HFF-Myc (cell line): ENCODE measurements at places on chromosomes 3 and 15.
A peak's percentile ranks its signal among the peaks of the same experiment; 100 is the strongest.

GRCh38 chr15:75007216-75007615, 11.9 kb downstream of the SCAMP5 start:
- DNase-seq: no peak

GRCh38 chr15:29678504-29679034, 143.7 kb downstream of the TJP1 start:
- DNase-seq: no peak

DNA sequence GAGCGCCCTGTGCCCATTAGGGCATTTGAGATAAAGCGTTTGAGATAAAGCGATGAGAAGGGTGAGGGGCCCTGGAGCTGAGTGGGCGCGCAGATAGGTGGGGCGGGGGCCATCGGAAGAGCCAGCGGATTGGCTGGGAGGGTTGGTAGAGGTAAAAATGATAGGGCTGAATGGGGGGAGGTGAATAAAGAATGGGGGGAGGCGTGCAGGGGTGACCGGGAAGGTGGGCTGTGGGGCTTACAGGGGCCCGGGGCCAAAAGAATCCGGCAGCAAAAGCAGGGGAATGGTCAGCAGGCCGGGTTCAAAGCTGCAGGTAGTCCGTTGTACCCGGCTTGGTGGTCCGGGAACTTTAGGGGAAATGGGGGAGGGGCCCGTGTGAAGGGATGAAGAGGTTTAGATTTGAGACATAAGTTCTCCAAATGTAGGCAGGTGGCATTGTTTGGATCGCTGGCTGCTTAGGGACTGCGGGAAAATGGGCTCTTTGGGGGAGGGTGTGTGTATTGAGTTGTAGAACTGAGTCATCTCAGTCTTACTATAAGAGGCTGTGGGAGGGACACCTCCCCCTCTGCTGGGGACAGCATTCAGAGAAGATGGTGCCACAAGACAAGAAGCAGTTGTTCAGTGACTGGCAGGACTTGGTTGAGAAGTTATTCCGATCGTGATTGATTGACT, 610 bp downstream of the ARID3B start:
- no peak for DNase-seq

GRCh38 chr3:172107403-172107802, 68.0 kb downstream of the FNDC3B start:
- DNase-seq: no peak

DNA sequence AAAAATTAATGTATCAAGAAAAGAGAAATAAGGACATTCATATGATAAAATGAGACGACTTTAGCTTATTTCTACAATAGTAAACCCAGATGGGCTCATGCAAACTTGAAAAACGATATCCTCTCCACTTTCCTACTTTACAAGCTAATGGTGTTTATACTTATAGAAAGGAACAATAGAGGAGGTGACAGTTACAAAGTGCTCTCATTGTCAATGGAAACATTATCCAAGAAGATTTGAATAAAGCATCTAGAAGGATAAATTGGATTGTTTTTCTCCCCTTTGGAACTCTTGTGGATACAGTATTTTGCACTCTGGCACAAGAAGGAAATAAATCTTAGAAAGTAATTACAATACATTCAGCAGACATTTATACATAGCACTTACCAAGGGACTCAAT, 20.2 kb upstream of the CCDC66 start:
- DNase-seq: no peak

DNA sequence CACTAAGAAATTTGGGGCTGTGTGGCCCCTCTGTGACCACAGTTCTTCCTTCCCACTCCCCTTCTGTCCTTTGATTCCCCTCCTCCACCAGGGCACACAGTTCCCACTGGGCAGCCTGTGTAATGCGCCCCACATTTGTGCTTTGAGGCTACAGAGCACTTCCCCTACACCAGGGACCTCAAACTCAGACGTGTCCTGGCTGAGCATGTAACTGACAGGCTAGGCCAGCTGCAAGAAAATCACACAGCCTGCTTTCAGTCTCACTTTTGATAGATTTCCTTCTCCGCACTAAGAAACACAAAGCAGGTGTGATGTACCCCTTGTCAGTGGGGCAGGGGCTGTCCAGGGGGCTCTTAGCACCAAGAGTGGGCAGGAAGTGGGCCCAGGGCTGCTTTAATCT, 29.6 kb downstream of the PRKCD start:
- DNase-seq: no peak

- no peak for DNase-seq
Observed at GRCh38 chr3:135803028-135803692, 162.4 kb upstream of the PPP2R3A start.

- DNase-seq: no peak
Observed at GRCh38 chr3:39808467-39809180, 785 bp upstream of the MYRIP start.

DNA sequence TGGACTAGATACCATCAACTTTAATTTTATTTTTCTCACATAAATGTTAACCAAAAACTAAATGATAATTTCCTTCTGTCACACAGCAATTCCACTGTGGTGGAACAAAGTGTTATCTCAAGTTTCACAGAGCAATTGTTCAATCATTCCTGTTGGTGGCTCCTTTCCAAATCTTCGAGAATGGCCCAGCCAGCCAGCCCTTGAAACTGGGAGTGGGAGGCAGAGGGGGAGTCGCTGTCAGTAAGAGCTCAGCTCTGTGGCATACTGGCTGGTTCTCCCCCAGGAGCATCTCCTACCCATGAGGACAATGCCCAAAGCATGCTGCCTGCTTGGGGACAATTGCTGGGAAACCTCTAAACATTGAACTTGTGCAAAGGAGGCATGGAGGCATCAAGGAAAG, 47.7 kb downstream of the MECOM start:
- no peak for DNase-seq

GRCh38 chr3:43998836-43999727, 242.6 kb upstream of the TOPAZ1 start:
- no peak for DNase-seq

DNA sequence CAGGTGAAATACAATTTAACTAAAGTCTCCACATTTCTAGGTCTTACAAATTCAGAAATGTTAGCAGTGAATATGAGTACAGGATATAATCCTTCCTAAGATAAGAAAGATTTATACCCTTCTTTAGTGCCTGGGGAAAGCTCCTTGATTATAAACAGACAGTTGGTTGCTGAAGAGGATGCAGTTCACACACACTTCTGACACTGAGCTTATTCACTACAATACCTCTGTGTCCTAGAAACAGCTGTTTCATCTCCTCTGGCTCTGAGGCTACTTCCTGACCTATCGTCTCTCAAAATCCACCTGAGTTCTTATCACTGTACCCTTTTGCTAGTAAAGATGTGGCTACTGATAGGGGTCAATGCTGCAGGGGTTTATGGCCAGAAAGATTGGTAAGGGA, 57.1 kb downstream of the TP63 start:
- DNase-seq: no peak

GRCh38 chr15:93418566-93418965, 329.6 kb upstream of the RGMA start:
- DNase-seq: no peak

- no peak for DNase-seq
Observed at GRCh38 chr15:61517776-61518175, 288.7 kb upstream of the RORA start.

DNA sequence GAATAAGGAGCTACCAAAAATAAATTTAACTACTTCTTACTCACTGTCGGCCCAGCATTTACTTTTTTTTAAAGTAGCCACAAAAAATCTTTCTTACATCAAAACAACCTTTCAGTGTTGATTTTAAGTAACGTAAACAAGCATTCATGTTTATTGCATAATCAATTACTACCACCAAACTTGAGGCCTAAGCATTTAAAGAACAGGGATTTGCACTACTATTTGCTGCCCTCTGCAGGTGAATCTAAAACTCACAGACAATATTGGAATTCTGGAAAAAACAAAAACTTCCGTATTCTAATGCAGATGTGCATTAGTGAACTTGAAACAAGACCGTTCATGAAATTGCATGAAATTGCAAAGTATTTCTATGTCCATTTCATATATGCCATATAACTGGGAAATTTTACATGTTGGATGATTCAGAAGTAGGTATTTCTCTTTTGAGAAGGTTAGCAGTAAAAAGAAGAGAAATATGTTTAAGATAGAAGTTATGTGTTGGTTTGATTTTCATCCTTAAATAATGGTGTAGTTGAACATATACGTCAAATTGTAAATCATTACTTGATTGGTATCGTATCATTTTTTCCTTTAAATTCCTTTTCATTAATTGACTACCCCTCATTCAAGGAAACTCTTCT, 55.6 kb downstream of the CGGBP1 start:
- peak; percentile 25 for DNase-seq

DNA sequence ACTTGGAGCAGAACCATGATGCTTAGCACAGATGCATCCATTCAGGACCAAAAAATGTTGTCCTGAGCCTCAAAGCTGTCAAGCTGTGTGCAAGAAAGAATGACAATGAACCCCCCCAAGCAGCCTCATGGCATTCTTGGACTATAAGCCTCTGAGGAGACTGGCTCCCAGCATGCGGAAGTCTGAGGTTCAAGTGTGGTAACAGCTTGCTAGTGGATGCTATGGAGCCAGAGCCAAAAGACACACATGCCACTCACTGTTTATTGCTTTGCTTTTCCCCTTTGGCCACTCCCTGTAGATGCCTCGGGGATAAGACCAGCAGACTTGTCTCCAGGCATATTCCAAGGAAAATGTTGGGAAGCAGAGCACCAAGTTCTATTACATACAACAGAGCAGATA, 38.2 kb upstream of the SNRK start:
- no peak for DNase-seq

DNA sequence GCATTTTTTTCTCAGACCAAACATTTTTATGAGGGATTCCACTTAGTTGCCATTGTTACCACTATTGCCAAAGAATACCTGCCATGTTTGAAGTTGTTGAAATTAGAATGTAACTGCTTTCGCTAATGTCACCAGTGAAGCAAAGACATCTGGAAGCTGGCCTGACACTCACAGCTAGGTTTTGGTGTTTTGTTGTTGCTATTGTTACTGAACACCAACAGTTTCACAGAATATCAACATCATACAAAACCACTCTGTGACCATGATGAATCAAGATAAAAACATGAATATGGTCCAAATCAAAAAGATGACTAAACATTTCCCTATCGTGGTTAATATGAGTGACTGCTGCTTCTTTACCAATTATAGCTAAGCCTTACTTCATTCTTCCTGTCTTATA, 6.9 kb upstream of the CFAP20DC start:
- no peak for DNase-seq

DNA sequence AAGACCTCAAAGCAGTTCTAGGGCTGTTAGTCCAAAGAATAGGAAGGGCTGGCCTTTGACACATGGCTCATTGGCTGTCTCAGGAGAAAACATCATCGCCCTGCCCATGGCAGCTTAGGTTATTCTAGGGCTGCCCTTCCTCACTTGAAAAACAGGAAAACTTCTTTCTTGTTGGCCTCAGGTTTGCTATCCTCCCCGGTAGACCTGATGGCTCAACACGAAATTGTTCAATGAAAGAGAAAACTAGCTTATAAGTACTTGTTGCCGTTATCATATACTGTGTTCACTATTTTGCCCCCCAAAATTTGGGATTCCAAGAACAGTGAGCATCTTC, 602 bp upstream of the SLTM start:
- no peak for DNase-seq

DNA sequence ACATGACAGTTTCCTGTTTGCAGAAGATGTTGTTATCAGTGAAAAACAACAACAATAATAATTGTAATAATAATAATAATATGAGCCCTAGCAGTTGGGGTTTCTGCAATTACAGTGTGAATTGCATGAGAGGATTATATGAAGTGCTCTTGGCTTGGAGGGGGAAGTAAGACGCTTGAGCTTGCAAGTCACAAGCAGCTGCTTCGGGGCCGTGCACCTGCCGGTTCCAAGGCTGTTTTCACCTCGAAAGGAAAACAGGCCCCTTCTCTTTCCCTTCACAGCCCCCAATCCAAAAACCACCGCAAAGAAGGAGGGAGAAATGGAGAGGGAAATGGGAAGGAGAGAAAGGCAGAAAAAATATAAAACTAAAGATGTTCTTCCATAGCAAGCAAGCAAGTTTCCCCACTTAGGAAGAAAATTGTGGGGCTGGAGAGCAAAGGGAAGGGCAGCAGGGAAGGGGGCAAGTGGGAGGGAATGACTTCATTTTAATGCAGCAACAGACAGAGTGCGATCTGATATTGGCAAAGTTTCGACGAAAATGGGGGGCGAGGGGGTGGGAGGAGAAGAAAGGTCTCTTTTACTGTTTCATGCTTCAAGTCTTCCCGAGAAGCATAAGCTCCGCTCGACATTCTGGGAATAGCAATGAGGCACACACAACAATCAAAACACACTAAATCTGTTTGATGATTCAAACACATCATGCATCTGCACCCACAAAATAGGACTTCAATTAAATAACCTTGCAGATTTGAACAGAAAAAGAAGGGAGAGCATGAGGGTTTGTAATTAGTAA, 284.2 kb upstream of the ATP11B start:
- no peak for DNase-seq

DNA sequence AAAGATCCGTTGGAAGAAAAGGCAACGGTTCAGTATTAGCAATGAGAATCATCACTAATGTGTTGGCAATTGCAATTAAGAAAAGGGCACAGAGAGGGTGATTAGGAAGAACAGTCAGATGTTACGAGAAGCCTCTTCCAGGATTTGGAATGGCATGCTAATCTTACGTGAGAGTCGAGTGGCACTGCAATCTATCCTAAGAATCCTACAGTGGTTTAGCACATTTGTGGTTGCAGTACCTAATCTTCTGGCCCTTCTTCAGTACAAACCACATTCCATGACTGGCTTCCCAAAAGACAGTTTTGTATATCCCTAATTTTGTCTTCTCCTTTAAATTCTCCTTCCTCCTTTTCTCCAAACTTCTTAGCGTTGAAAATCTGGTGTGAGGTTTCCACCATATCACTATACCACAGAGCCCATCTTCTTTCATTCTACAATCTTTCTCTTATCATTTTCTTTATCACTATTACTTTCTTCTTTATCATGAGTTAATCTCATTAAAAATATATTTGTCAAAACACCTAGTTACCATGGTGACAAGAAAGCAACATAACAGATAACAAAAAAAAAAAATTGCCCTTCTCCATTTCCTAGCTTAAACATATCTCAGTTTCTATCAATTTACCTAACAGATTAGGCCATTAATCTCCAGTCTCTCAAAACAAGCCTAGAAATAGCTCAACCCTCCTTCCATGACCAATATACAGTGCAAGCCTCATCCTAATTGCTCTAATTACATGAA, 60.1 kb downstream of the IGSF11 start:
- no peak for DNase-seq

- no peak for DNase-seq
Observed at GRCh38 chr15:49060710-49061495, 14.7 kb upstream of the SECISBP2L start.

DNA sequence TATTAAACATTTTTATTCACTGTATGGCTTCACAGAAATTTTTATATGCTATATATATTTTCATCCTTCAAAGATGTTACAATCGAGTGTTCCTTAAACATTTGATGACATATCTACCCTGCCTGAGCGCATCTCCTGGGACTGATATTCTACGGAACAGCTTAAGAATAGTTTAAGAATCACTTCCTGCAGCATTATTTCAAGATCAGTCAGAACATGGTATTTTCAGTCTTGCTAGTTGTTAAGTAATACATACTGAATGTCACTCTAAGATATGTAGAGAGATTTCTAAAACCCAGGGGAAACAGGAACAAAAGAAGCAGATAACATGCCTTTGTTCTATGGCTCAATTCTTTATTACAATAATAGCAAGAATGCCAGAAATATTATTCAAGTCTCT, 8.7 kb downstream of the COL8A1 start:
- no peak for DNase-seq

GRCh38 chr3:48688032-48688736, 2.5 kb upstream of the NCKIPSD start:
- no peak for DNase-seq
